ENCODE measurements at places on chromosomes 16 and 17. TPM values are rescaled to one million over a fixed set of nuclear protein-coding genes. Genes with fewer than 3 reads are reported as not detected.

ITGAL gene
- not detected for total RNA-seq

NACA2 gene
- not detected for total RNA-seq

HBZ gene
- not detected for total RNA-seq

GP1BA gene
- not detected for total RNA-seq

ZG16 gene
- total RNA-seq, result not detected

MT1E gene
- total RNA-seq, result 146 TPM
